ENCODE measurements at places on chromosomes 3 and 15.

DNA sequence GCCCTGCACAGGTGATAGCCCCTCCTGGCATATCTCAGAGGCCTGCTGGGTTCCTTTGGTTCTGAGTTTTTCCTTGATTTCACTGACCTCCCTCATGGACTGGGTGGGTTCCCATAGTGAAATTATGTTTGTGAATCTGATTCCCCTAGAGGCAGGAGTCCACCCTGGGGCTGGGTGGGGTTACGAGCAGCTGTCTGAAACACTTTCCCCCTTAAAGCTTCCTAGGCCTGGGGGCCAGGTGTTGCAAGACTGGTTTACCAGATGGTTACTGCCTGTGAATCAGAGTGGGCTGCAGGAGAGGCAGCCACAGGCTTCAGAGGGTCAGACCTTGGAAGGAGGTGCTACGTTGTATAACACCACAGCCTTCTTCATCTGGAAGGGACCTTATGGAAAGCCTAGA, 34.3 kb downstream of the IL20RB start:
- DNase-seq = no peak

GRCh38 chr3:152039887-152040286, 166.4 kb downstream of the SUCNR1 start:
- DNase-seq = no peak

DNA sequence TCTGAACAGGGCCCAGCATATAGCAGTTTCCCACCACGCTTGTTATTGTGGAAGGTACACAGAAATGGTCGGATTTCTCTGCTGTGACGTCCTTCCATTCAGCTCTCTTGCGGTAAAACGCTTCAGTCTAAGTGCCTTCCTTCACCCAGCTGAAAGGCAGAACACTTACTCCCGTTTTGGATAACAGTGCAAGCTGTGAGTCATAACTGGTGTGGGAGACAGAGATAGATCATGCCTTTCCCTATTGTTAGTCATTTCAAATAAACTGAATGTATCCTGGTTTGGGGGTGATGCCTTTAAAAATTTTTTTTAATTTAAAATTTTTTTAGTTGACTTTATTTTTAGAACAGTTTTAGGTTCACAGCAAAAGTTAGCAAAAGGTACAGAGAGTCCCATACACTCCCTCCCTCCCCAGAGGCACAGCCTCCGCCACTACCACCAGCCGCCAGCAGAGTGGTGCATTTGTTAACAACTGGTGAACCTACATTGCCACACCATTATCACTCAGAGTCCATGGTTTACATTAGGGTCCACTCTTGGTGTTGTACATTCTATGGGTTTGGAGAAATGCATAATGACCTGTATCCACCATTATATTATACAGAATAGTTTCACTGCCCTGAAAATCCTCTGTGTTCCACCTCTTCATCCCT, 94.9 kb upstream of the NSMCE3 start:
- DNase-seq = no peak

- DNase-seq = no peak
Observed at GRCh38 chr3:59450946-59451763, 401.3 kb upstream of the CFAP20DC start.

GRCh38 chr3:157093096-157093495, 66.9 kb downstream of the CCNL1 start:
- DNase-seq = no peak

DNA sequence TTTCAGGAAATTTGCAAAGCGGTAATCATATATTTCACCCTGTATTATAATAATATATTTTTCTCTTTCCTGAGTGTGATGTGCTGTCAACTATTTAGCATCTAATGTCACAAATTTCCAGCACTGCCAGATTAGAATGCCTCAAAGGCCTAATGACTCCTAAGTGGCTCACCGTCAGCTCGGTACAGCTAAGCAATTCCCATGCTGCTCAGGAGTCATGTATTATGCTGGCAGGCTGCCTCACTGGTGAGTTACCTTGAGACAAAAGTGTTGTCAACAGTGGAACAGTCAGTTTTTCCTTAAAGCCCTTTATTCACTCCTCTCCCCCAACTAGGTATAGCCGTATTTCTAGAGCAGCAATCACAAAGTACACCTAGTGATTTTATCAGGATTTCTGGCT, 83.6 kb downstream of the NSUN3 start:
- DNase-seq = no peak

DNA sequence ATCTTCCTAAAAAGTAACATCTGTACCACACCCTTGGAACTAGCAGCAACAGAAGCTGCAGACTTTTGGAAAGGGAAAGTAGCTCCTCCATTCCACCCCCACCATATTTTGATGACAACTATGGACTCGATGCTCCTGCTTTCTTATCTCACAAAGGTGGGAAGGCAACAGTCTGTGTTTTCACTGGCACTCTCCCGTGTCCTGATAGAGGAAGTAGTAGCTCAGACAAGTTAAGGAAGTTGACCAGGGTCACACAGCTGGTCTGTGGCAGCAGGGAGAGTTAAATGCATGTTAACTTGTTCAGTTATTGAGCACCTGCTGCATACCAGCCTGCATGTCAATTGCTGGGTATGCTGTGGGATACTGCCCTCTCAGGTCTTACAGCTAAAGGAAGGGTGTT, 33.1 kb downstream of the BHLHE40 start:
- no peak for DNase-seq

Measured in LoVo (cell line).